ENCODE measurements at places on chromosomes 11 and 22. TPM values are rescaled to one million over a fixed set of nuclear protein-coding genes. Genes with fewer than 3 reads are reported as not detected.

DNA sequence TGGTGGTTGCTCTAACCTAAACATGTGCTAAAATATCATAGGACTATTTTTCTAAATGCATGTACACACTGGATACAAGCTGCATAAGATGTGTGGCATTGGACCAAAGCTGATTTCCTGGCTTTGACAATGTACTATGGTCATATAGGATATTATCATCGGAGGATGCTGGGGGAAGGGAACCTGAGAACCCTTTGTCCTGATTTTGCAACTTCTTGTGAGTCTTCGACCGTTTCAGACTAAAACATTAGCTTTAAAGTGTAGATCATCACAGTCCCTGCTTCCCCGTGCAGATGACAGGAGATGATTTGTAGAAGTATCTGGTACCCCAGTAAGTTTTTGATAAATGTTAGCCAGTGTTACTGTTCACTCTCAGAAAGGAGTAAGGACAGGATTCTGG, 554.7 kb downstream of the MIAT start:
- no peak overlapping the region for H3K4me3 ChIP-seq
- no peaks in the 10 kb centered on the region for H3K4me1 ChIP-seq
- no peaks in the 10 kb centered on the region for H3K36me3 ChIP-seq
- no peak for DNase-seq
- H3K27me3 ChIP-seq = no peaks in the 10 kb centered on the region
- H3K27ac ChIP-seq = no peak overlapping the region

DNA sequence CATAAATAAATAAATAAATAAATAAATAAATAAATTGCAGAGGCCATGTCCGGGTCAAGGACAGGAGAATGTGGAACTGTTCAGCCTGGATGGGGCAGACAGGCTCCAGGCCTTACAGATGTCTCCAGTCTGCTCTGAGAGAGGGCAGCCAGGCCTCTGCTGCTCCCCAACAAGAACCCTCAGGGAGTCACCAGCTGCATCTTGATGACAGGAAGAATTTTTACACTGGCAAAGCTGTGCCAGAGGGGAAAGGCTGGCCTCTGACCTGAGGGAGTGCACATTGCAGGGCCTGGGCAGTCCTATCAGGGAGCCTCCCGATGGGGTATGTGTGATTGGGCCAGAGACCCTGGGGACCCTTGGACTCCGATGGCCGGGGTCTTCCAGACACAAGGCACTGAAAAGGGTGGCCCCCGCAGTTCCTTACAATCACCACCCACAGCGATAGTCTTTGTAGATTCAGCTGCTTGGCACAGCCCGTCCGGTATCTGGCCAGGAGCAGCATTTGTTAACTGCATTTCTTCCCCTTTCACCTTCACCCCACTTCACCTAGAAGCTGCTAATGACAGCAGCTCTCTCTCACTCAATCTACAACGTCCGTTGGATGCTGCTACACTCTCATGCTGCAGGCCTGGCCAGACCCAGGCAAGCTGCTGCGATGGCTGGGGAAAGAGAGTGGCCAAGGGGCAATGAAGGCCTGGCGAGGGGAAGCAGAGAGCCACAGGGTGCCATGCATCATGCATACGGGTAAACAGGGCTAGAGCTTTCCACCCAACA, 8.1 kb downstream of the MOGAT2 start:
- no peak for DNase-seq
- H3K4me3 ChIP-seq = no peak overlapping the region
- no peaks in the 10 kb centered on the region for H3K27me3 ChIP-seq
- H3K4me1 ChIP-seq = no peaks in the 10 kb centered on the region
- H3K27ac ChIP-seq = no peak overlapping the region

Gene KRTAP5-9
- not detected for total RNA-seq

GRCh38 chr22:42334875-42335512, 64.5 kb upstream of the TCF20 start:
- no peaks in the 10 kb centered on the region for H3K4me1 ChIP-seq
- no peaks in the 10 kb centered on the region for H3K27me3 ChIP-seq
- H3K4me3 ChIP-seq = no peak overlapping the region
- DNase-seq = no peak
- no peaks in the 10 kb centered on the region for H3K36me3 ChIP-seq

GRCh38 chr11:2287091-2287490, 14.6 kb downstream of the C11orf21 start:
- no peaks in the 10 kb centered on the region for H3K27me3 ChIP-seq
- DNase-seq = no peak
- no peak overlapping the region for H3K4me3 ChIP-seq
- no peaks in the 10 kb centered on the region for H3K36me3 ChIP-seq
- peaks cover 3% of the 10 kb centered on the region for H3K4me1 ChIP-seq

Gene PRSS23
- 4.9 TPM for total RNA-seq

Gene VSIG10L2
- not detected for total RNA-seq

DNA sequence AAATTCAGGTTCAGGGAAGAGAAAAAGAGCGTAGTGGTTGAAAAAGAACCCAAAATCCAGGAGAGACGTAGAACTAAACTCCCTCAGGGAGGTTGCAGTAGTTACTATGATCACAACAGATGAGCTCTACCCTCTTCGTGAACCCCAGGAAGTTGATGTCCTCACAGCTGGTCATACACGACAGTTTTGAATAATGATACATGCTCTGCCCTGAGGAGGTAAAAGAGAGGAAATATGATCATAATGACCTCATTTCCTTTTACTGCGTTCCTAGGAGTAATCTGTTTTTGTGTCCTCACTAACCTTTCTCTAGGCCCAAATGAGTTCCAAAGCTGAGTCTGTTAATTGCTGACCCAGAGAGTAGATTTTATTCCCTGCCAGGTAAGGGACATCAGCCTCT, 1.3 kb downstream of the PATE2 start:
- DNase-seq = no peak
- no peak overlapping the region for H3K27ac ChIP-seq
- H3K27me3 ChIP-seq = no peaks in the 10 kb centered on the region

DNA sequence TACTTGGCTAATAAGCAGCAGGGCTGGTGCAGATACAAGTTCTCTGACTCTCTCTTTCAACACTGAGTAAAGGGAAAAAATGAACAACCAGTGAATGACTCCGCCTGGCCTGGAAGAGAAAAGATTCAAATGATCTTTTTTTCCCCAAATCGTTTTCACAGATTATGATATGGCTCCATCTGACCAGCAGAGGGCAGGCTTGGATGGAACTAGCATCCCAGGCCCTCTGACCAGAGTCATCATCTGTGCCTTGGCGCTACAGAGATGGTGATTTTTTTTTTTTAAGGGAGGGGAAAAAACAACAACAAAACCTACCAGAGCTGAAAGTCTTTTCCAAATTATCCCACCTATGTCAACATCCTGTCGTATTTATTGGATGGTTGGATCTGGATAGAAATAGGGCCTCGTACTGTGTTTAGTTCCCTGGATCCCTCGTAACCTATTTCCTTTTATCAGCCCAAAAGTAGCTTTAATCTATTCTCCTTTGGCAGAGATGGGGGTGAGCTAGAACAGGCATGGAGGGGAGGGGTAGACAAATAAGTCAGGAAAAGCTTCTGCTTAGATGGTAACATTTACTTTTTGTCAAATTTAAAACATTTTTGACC, 69.7 kb downstream of the PRSS23 start:
- no peak overlapping the region for H3K27ac ChIP-seq
- H3K4me1 ChIP-seq = no peaks in the 10 kb centered on the region
- H3K27me3 ChIP-seq = no peaks in the 10 kb centered on the region
- DNase-seq = peak; percentile 19

DNA sequence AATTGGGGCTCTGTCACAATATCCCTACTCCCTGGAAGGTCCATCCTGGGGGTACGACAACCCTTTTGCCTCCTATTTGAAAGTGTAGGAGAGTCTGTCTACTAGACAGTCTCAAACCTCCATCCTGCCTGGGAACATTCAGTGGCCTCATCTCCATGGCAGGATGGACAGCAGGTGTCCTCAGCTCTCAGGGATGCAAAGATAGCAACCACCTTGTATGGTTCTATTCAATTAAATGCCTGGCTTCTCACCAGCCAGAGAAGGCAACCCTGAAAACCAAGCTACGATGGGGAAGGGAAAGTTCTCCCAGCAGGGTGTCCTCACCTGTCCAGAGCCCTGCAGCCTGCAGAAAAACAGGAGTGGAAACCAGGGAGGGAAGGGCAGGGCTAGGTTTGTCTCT, 164.9 kb downstream of the MIAT start:
- H3K4me3 ChIP-seq = no peak overlapping the region
- no peaks in the 10 kb centered on the region for H3K36me3 ChIP-seq
- H3K27me3 ChIP-seq = no peaks in the 10 kb centered on the region
- H3K4me1 ChIP-seq = no peaks in the 10 kb centered on the region

- H3K4me3 ChIP-seq = no peak overlapping the region
- DNase-seq = no peak
- no peaks in the 10 kb centered on the region for H3K36me3 ChIP-seq
- H3K4me1 ChIP-seq = no peaks in the 10 kb centered on the region
- H3K27me3 ChIP-seq = no peaks in the 10 kb centered on the region
Observed at GRCh38 chr11:8026982-8027381, 39.8 kb downstream of the EIF3F start.

DNA sequence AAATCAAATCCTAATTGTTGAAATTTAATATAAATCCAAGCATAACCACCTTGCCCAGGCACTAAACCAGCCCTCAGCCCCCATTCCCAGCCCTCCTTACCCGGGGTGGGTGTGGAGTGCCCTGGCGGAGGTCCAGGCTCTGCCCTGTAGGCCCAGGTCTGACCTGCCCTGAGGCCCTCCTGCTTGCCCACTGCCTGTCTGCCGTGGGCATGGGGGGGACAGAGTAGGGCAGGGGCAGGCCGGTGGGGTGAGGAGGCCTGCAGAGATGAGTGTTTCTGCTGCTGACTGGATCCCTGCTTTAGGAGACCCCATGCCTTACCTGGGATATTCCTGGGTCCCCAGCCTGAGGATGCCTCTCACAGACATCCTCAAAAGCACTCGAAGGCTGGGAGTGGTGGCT, 3.6 kb upstream of the CHID1 start:
- H3K27me3 ChIP-seq = no peaks in the 10 kb centered on the region
- peaks cover 15% of the 10 kb centered on the region for H3K4me1 ChIP-seq
- no peaks in the 10 kb centered on the region for H3K36me3 ChIP-seq
- no peak overlapping the region for H3K4me3 ChIP-seq

GRCh38 chr11:47466701-47467250, 17.8 kb upstream of the RAPSN start:
- H3K27me3 ChIP-seq = no peaks in the 10 kb centered on the region
- DNase-seq = no peak
- no peak overlapping the region for H3K4me3 ChIP-seq
- peaks cover 26% of the 10 kb centered on the region for H3K36me3 ChIP-seq
- no peaks in the 10 kb centered on the region for H3K4me1 ChIP-seq

GRCh38 chr11:3853899-3854659, 1.4 kb upstream of the STIM1 start:
- H3K27me3 ChIP-seq = no peaks in the 10 kb centered on the region
- peak; percentile 44 for DNase-seq
- peak overlapping the region; percentile 84 for H3K4me3 ChIP-seq
- peak overlapping the region; percentile 86 for H3K27ac ChIP-seq
- peaks cover 47% of the 10 kb centered on the region for H3K4me1 ChIP-seq

Gene DPAGT1
- 69.7 TPM for total RNA-seq

DNA sequence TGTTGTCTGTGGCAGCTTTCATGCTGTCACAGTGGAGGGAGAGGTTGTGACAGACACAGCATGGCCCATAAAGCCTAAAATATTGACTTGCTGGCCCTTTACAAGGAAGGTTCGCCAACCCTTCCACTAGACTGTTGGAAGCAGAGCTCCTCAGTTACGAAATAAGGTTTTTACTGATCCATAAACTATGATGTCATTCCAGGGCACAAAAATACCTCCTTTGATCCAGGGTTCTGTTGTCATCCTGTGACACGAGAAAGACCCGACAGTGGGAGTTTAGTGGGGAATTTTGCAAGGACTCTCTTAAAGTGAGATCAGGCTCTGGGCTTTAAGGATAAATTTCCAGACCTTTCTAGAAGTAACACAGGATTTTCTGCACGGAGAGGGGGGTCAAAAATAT, 15.7 kb downstream of the BARX2 start:
- DNase-seq = no peak
- H3K36me3 ChIP-seq = no peaks in the 10 kb centered on the region
- H3K4me3 ChIP-seq = no peak overlapping the region
- no peaks in the 10 kb centered on the region for H3K4me1 ChIP-seq
- H3K27me3 ChIP-seq = no peaks in the 10 kb centered on the region

DNA sequence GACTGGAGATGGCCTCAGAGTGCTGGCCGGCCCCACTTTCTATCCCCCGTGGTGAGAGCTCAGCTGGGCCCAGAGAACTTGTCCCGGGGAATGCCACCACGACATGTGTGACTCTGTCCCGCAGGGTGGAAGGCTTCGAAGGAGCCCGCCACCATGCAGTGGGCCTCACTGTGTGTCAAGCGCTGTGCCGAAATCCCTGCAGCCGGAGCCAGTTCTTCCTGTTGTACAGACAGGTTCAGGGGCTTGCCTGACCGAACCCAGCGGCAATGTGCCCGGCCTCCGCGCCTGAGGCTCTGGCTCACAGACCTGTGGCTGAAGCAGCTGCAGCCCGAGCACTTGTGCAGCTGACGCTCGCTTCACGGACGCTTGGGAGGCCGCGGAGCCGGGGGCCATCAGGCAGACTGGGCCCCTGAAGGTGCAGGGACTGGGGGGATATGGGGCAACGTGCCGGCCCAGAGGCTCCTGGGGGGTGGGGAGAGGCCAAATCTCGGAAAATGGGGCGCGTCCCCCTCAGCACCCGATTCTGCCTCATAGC, 650 bp downstream of the PPM1F start:
- H3K27ac ChIP-seq = peak overlapping the region; percentile 80
- peaks cover 18% of the 10 kb centered on the region for H3K4me1 ChIP-seq
- no peaks in the 10 kb centered on the region for H3K36me3 ChIP-seq
- H3K27me3 ChIP-seq = no peaks in the 10 kb centered on the region

Gene MS4A2
- not detected for total RNA-seq

- H3K4me3 ChIP-seq = no peak overlapping the region
- H3K27me3 ChIP-seq = no peaks in the 10 kb centered on the region
- H3K27ac ChIP-seq = no peak overlapping the region
Observed at GRCh38 chr11:889687-890475, 20.7 kb downstream of the CHID1 start.

DNA sequence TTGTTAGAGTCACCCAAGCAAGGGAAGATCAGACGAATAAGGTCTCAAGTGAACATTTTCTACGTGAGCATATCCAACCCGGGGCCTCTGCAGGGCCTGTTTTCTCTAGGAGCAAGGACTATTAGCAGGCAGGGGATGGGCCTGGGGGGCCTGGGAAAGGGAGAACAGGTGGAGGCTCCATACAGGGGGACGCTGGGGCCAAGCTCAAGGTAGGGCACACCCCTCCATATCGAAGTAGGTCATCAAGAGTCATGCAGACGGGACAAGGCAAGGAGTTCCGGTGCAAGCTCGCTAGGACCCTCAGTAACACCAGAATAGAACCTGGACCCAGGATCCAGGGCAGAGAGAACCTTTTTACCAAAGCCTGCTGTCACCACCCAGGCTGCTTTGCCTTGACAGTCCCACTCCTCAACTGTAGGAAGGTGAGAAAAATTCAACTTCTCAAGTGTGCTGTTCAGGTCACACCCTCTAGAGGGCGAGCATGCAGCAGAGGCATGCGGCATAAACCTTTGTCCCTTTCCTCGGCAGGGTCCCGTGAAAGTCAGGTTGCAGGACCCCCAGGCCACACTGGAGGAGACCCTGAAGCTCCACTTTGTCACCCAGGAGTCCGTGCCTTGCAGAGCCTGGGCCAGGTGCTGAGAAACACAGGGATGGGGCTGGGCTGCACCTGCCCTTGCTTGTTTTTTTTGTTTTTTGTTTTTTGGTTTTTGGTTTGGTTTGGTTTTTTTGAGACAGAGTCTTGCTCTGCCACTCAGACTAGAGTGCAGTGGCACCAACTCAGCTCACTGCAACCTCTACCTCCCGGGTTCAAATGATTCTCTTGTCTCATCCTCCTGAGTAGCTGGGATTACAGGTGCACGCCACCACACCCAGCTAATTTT, 8.6 kb upstream of the APOBEC3B start:
- no peaks in the 10 kb centered on the region for H3K27me3 ChIP-seq
- H3K27ac ChIP-seq = no peak overlapping the region

Gene OOSP1
- total RNA-seq = 0.28 TPM

Gene TNNI2
- 0.33 TPM for total RNA-seq
